ENCODE measurements at places on chromosomes 3 and 15.

DNA sequence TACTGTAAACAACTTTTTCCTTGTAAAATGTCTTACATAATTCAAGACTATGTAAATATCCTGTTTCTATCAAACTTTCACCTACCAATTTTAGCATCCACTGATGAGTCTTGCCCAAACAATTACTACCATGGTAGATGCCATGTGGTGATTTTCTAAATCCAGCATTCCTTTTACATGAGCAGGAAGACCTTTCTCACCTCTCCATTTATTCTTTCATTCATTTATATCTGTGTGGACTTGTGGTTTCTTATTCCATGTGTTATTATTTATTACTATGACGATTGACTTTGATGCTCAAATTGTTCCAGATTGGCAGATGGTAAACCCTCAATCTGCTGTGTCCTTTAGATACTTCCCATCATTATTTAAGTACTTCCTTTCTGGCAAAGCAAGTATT is 62.4 kb downstream of the IFT57 start:
- DNase-seq, result no peak

- no peak for DNase-seq
Observed at GRCh38 chr15:33448961-33449606, 138.3 kb downstream of the RYR3 start.

DNA sequence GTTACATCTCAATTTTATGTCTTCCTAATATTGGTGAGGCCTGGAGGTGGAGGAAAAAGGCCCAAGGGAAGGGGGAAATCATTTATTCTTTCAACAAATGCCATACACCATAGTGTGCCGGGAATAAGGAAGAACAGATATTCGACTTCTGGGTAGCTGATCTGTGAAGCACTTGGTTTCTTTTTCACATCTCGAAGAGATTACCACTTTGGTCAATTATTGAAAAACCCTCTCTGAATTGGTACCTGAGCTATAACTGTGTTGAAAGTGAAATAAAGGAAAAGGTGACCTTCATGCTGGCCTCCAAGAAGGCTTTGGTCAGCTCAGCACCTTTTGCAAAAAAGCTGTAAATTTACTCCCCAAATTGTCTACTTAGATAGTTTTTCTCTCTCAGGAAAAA is 14.2 kb upstream of the MB21D2 start:
- DNase-seq, result no peak

GRCh38 chr3:3170998-3171397 is 8.5 kb downstream of the CRBN start:
- no peak for DNase-seq

- DNase-seq, result no peak
Observed at GRCh38 chr3:52892625-52893311, 4.6 kb downstream of the STIMATE start.

DNA sequence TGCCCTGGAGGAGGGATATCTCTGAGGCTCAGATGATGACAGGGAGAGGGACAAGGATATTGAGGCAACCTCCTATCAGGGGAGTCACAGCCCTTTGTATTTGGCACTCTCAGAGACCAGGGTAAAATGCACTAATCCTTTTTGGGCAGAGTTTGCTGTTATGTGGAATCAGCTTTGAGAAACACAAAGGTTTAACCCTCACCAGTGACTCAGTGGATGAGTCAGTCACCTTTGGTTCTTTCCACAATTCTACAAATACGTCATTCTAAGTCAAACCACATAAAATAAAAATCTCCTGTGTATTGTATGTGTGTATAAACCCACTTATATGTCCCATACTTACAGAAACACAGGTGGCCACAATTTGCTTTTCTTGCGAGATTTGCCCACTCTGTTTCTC is 5.1 kb downstream of the LSAMP start:
- DNase-seq, result no peak

DNA sequence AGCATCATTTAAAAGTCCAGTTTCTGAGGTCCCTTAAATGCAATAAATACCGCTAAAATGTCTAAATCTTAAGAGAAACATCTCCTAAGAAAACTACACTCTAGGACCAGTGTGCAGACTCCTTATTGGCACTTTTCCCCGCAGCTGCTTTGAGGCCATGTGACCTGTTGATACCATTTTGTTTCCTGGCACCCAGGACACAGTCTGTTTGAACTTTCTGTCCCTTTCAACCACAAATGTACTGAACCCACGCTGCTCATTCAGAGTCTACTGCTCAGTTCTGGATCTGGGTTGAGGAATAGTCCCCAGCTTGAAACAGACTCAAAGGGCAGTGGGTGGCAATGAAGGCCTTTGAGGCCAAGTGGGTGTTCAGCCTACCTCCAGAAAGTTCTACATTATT is 17.1 kb downstream of the LDHAL6B start:
- DNase-seq, result no peak

- DNase-seq, result no peak
Observed at GRCh38 chr3:8371085-8371551, 130.5 kb upstream of the LMCD1 start.

GRCh38 chr15:93894438-93895036 is 336.8 kb upstream of the MCTP2 start:
- DNase-seq, result no peak

- no peak for DNase-seq
Observed at GRCh38 chr3:175879417-175879816, 1020.3 kb downstream of the NAALADL2 start.

DNA sequence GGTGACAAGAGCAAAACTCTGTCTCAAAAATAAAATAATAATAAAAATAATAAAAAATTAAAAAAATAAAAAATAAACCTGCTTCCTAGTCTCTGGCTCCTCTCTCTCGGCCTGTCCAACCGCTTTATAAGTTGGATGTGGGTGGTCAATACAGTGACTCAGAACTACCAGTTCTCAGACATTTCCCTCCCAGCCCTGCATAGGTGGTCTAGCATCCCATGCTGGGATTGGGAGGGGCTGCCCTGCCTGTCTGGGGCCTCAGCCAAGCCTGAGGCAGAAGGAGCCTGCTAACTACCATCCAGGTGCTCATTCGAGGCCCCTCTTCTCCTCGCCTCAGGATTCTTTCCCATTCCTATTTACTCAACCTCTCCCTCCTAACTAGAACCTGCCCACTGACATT is 33.3 kb upstream of the BLM start:
- DNase-seq, result no peak

GRCh38 chr3:126845920-126846715 is 136.8 kb upstream of the PLXNA1 start:
- no peak for DNase-seq

GRCh38 chr15:50577492-50577891 is 31.0 kb upstream of the USP50 start:
- no peak for DNase-seq

DNA sequence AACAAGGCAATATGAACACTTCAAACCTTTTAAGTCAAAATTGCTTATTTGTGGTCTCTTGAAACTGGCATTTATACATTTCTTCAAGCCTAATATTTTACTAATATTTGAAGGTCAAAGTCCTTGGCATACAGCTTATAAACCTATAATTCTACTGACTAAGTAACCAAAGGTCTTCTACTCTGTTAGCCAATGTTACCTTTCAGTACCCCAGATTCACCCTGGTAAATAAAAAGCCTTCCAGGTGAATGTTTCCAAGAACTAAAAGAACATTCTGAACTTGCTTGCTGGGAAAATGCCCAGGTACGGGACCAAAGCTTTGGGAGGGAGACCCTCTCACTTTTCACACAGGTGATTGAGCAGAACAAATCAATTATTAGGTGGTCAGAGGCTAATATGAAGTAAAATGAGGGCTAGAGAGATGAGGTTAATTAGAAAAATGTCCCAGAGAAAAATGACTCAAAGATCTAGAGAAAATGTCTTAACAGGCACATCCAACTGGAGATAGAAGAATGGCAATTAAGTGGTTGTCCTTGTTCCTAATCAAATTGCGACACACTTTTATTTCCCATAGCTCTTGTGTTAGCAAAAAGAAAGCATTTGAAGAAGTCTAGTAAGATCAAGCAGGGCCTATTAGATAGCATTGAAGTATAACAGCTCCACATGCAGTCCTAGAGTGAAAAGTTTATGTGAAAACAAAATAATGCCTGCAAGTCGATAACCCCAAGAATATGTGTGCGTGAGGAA is 232.0 kb downstream of the FOXP1 start:
- DNase-seq, result no peak

DNA sequence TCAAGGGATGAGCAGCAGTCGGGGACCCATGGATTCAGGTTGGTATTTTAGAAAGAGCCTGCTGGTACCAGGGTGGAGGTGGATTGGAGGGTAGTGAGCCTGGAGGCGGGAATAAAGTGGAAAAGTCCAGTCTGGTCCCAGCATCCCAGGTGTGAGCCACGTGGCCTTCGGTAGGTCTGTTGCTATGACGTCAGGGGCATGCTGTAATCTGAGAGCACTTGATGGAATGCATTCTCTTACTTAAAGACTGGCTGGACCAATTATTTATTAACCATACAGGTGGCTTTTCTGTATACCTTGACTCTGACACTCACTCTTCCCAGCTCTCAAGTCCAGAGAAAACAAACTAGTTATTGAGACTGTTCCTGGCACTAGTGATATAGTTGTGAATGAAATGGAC is 389.9 kb upstream of the RGMA start:
- DNase-seq, result no peak

DNA sequence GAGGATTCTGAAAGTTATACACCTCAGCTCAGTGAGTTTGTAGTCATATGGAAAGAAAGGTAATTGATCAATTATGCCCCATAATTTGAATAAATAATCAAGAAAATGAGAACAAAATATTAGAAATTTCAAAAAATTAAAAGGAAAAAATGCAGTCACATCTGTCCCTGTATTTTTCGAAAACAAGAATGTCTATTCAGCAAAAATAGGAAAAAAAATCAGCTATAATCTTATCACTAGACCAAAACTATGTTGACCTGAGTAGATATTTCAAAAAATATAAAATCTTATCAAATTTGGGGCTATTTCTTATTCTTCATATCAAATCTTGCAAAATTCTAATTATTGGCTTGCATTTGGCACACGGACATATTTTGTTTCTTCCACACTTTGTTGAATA is 501.2 kb upstream of the CNTN3 start:
- no peak for DNase-seq

DNA sequence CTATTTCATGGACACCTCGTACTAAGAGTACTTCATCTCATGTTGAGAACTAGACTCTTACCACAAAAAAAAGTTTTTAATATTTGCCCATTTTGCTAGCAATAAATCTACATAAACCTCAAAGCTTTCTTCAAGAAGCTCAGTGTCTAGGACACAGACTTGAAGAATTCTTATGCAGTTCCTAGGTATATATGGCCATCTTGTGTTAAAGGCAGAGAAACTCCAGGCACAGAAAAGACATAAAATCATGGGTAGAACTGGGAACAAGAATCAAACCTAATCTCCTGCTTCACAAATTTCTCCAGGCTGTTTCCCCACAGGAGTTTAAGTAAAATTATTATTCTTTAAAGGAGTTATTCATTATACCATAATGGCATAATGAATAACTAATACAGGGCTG is 4.4 kb downstream of the MBD4 start:
- no peak for DNase-seq

GRCh38 chr3:194930377-194931204 is 244.9 kb downstream of the FAM43A start:
- DNase-seq, result no peak

Data from activated T-helper 1 cell treated with anti-CD3 and anti-CD28 coated beads, Interleukin-2, amount 50 U/mL, for 16 hours (primary cell).